Fibroblast of mammary gland (primary cell): ENCODE measurements at places on chromosomes 13 and 19.
A peak's percentile ranks its signal among the peaks of the same experiment; 100 is the strongest.

DNA sequence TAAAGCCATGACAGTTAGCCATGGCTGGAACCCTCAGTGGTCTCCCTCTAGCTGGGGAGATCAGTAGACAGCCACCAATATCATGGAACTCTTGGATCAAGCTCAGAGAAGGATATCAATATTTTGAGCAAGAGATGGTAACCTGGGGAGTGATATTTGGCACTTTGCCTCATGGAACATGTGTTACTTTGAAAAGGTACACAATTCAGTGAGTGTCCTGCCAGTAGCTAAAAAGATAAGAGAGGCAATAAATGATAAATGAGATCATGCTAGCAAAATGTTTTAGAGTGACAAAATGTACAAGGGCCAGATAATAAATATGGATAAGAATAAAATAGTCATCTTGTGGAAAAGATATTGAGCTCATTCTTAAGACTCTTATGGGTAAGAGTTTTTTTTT lies 1618.7 kb downstream of the OLFM4 start:
- no peak for DNase-seq

- peak; percentile 22 for DNase-seq
These were observed 283.1 kb downstream of the COG6 start for GRCh38 chr13:39938596-39938995.

DNA sequence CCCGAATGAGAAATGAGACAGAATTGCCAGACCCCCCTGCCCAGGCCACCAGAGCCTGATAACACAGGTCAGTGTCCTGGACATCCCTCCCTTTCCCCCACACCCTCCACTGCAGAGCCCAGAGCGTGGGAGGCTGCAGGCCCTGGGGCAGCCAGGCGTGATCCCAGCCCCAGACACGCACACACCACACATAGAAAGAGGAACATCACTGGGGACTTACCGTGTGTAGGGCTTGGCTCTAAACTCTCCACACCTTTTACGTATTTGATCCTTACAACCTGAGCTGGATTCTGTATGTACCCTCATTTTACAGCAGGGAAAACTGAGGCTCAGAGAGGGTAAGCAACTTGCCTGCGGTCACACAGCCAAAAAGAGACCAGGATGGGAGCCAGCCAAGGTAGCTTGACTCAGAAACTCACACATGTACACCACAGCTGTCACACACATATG lies 334 bp upstream of the ANGPTL6 start:
- no peak for DNase-seq

GRCh38 chr19:33795370-33796163 lies 1.1 kb upstream of the KCTD15 start:
- peak; percentile 68 for DNase-seq

DNA sequence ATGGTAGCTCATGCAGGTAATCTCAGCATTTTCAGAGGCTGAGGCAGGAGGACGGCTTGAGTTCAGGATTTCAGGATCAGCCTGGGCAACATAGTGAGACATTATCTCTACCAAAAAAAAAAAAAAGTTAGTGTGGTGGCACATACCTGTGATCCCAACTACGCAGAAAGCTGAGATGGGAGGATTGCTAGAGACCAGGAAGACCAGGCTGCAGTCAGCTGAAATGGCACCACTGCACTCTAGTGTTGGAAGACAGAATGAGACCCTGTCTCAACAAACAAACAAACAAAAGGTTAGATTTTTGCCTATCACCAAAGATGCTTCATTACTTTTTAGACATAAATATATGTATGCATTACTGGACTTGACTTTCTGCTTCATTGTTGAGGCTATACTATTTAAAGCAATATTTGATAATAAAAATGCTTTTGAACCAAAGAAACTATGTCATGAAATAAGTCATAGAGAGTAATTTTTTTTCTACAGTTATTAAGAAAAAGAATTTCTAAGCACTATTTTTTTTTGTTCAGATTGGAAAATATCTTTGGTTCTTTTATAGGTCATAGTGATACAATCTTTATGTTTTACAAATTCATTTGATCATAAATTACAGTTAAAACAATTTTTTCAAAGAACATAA lies 1180.1 kb upstream of the ATXN8OS start:
- peak; percentile 2 for DNase-seq

DNA sequence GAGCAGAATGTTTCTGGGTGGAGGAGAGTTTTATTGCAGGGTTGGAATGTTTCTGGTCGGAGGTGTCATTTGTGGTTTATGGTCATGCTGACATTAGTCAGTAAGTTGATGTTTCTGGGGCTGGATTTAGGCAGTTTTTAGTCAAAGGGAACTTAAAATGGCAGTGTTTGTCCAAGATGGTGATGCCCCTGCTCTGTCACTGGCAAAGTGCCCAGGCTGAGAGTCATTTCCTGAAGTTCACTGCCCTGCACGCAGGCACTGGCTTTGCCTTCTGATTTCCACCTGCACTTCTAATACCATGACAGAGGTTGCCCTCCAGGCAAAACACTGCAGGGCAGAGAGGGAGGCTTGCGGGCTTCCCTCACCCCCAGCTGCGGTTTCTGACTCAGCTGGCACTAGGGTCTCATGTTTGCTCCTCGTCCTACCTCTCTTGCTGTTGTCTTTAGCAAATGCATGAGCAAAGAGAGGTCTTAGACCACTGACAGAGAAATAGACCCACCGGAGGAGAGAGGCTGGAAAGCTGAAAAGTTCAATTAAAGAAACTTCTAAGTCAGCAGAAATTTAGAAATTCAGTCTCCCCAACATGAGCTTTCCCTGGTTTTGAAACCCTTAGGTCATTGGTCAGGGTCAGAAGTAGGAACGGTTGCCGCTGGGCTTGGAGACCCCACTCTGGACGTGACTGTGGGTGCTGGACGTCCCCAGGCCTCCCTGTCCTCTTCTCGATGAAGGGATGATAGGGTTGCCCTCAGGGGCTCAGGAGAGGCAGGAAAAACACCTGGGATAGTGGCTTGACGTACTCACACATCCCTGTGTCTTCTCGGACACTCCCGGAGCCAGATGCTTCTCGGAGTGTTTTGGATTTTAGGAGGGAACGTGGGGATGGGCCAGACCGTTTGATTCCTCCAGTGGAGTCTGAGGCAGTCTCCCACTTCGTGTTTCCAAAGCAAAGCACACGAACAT lies 26.3 kb downstream of the TMEM255B start:
- peak; percentile 72 for DNase-seq

- no peak for DNase-seq
These were observed 484.5 kb downstream of the TDRD3 start for GRCh38 chr13:60881507-60881906.

DNA sequence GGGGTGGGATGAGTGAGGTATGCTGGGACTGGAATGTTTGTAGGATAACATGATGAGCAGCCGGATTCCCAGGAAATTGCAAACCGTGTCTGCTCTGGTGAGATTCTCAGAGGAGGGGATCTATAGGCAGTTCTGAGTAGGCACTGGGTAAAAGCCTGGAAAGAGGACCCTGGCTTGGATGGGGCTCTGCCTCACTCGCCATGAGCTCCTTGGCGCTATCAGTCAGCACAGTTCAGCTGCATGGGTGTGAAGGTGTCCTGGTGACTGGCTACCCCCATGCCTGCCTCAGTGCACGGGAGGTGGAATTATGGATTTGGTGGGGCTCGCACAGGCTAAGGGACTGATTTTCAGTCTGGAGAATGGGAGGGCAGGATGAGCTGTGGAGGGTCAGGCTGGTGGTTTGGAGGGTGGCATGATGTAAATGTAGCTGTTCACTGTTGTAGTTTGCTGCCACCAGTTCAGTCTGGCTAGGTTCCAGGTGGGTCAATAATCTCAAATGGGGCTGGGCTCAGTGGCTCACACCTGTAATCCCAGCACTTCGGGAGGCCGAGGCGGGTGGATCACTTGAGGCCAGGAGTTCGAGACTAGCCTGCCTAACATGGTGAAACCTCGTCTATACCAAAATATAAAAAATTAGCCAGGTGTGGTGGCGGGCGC lies 9.2 kb upstream of the ZNF627 start:
- no peak for DNase-seq

DNA sequence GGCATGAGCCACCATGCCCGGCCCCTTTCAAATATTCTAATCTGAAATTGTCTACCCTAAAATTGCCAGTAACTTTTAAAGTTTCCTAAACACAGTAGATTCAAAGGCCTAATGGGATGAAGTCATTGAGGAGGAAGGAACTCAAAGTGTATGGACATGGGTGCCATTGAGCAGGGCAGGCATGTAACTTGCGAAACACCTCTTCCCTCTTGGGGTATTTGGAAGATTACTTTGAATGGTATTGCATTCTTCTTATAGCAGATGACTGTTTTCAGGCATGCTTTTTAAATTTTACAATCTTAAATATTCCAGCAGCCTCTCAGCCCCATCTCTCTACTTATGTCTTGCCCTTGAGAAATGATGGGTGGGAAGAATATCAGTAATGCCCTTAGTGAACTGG lies 21.0 kb downstream of the TM9SF2 start:
- no peak for DNase-seq

- DNase-seq: no peak
These were observed 179.0 kb downstream of the LACC1 start for GRCh38 chr13:44058624-44059215.

- no peak for DNase-seq
These were observed 16.9 kb downstream of the NALCN start for GRCh38 chr13:101399365-101399764.

DNA sequence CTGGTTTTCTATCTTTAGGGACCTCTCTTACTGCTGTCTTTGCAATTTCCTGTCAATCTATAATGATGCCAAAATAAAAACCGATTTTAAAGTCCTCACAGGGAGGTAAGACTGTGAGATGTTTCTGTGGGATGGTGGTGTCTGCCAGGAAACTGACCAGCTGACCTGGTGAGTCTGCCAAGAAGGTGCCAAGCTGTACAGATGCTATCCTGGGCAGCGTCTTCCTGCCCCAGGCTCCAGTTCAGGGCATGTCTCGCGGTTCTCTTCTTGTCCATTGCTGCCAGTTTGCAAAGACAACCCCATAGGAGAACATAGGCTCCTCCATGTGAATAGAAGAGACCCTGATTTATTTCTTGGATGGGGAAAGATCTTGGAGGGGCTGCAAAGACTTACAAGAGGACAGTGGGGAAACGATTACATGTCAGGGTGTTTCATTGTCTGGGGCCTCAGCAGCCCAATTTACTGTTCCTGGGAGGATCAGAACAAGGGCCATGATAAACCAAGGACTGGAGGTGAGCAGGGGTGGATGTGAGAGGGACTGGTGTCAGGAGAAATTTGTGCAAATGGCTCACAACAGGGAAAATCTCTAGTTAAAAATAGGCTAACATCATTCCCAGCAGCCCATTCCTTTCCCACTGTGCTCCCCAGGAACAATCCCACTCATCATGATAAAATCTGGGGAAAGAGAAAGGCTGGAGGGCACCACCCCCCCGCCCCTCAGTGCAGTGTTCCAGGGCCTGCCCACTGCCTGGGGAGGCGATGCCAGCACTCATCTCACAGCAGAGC lies 42.7 kb upstream of the VSTM2B start:
- DNase-seq: no peak

- DNase-seq: peak; percentile 32
These were observed 4.2 kb downstream of the LGALS7B start for GRCh38 chr19:38793177-38793576.

DNA sequence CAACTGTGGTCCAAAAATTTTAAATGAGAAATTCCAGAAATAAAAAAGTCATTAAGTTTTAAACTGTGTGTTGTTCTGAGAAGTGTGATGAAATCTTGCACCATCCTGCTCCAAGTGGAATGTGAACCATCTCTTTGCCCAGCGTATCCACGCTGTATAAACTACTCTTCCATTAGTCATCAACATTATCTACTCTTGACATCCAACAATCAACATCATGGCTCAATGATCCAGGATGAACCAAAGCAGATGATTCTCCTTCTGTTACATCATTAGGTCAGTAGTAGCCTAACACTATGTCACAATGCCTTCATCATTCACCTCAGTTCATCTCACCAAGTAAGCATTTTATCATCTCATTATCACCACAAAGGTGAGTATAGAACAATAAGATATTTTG lies 55.3 kb downstream of the SUCLA2 start:
- peak; percentile 57 for DNase-seq

DNA sequence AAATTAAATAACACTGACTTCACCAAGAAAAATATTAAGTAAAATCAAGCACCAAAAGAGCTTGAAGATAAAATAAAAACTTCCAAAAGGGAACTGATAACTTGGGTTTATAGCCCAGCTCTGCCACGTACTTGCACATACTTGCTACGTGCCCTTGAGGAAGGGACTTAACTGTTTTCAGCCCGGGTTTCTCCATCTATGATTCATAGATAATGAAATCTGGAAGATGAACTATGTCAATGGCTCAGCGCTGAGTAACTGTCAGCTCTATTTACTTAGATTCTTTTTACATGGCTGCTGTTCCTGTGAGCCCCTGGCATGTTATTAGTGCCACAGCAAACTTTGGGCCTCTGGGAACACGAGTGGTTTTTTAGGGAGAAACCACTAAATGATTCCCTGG lies 9.6 kb upstream of the ZC3H13 start:
- peak; percentile 76 for DNase-seq

- DNase-seq: peak; percentile 47
These were observed 20.3 kb downstream of the SPATA13 start for GRCh38 chr13:24180750-24181377.

GRCh38 chr13:91417660-91418325 lies 19.4 kb downstream of the GPC5 start:
- DNase-seq: no peak

DNA sequence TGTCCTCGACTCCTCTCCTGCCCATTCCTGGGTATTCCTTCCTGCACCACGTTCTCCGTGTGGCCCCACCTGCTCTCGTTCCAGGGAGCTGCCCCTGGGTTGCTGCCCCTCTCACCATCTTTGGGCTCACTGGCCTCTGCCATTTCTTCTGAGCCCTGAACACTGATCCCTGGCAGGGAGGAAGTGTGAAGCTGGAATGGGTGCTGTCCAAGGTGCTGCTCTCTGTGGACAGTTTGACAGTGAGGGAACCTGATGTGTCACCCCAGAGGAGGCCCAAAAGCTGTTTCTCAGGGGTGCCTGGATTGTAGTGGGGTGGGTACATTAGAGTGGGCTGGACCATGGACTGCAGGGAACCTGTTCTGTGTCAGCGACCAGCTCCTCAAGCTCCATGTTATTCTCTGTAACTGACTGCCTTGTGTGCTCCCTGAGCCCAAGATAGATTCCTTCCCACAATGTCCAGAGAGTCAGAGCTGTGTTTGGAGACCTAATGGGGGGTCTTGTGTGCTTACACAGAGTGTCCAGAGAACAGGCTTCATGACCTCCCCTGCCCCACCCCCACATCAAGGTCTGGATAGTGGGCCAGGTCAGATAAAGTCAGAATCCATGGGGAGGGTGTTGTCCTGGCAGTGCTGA lies 7.2 kb upstream of the CEACAM8 start:
- DNase-seq: peak; percentile 25

- DNase-seq: no peak
These were observed 24.4 kb upstream of the URAD start for GRCh38 chr13:28012896-28013295.

DNA sequence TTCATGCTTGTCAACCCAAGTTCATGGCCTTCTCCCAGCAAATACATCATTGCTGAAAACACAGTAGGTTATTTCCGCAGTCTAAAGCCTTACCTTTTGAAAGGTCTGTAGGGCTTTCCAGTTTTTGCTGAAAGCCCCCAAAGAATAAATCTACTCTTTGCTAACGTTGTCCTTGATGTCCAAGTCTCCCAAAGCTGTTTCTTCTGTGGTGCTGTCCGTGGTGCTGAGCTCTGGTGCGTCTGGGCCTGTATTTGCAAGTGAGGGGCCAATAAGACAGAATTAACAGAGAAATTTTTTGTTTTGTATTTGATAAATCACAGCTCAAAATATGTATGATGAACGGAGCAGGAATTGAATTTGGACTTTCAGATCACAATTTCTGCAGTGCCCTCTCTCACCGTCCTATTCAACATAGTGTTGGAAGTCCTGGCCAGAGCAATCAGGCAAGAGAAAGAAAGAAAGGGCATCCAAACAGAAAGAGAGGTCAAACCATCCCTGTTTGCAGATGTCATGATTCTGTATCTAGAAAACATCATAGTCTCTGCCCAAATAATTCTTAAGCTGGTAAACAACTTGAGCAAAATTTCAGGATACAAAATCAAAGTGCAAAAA lies 9.8 kb upstream of the LGALS16 start:
- DNase-seq: peak; percentile 16
